ENCODE measurements at places on chromosomes 2 and 18. TPM values are rescaled to one million over a fixed set of nuclear protein-coding genes. Genes with fewer than 3 reads are reported as not detected.

The GIGYF2 gene
- total RNA-seq: 76.6 TPM

GRCh38 chr18:23357996-23358594 is 95.0 kb upstream of the RIOK3 start:
- DNase-seq: peak; percentile 59

GRCh38 chr2:54675738-54676137 is 47.7 kb upstream of the EML6 start:
- DNase-seq: no peak

GRCh38 chr2:187857826-187858225 is 303.6 kb upstream of the TFPI start:
- DNase-seq: no peak

DNA sequence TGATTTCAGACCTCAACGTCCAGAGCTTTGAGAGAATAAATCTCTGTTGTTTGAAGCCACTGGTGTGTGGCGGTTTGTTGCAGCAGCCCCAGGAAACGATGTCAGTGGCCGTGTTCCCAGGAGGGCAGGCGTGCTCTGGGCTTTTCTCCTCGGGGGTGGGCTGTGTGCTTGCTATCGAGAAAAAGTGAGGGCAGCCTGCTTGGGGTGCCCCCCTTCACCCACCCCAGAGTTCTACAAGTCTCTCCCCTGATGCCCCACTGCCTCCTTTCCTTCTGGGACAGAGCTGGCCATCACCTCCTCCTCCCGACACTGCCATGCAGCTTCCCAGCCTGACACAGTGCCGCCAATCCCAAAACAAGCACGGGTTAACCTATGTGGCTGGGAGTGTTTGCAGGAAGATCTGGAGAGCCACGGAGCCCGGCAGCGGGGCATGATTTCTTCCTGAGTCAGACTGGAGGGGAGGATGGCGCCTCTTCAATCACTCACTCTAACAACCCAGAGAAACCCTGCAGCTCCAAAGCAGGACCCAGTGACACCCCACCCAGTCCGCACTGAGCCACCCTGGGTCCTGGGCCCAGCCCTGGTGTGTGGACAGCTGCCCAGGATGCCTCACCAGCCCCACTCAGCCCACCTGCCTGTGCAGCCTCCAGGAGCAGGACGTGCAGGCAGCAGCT is 213.7 kb upstream of the RAB6C start:
- no peak for DNase-seq

All from left lung (tissue), 14 donors.